H9 (cell line): ENCODE measurements at places on chromosomes 13 and 19.

- no peaks in the 10 kb centered on the region for H3K27me3 ChIP-seq
- H3K4me1 ChIP-seq = no peaks in the 10 kb centered on the region
- no peaks in the 10 kb centered on the region for H3K36me3 ChIP-seq
- H3K4me3 ChIP-seq = no peak overlapping the region
- DNase-seq = no peak
Observed at GRCh38 chr13:103130681-103131210, 64.5 kb upstream of the SLC10A2 start.

DNA sequence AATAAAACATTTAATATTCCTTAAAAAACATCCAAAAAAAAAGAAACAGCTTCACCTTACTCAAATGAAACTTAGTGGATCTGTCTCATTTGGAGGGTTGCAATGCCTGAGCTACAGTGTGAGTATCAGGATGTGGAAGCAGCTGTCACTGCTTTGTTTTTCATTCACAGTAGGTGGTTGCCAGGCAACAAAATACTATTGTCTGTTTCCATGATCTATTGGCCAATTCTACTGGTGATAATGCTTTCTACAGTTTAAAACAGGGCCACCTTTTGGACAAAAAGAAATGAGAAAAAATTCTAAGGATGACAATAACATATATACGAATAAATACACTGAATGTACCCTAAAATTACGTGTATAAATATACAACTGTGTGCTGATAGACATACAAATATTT, 3.0 kb downstream of the ENOX1 start:
- no peak overlapping the region for H3K4me3 ChIP-seq
- H3K27ac ChIP-seq = no peak overlapping the region
- DNase-seq = no peak
- no peaks in the 10 kb centered on the region; the same call in 1 of the 2 replicates for H3K4me1 ChIP-seq

GRCh38 chr13:114154476-114154875, 22.1 kb upstream of the RASA3 start:
- H3K27me3 ChIP-seq = no peaks in the 10 kb centered on the region
- DNase-seq = no peak
- no peak overlapping the region for H3K27ac ChIP-seq
- no peak overlapping the region for H3K4me3 ChIP-seq
- H3K36me3 ChIP-seq = no peaks in the 10 kb centered on the region
- no peaks in the 10 kb centered on the region; the same call in 1 of the 2 replicates for H3K4me1 ChIP-seq

- H3K27ac ChIP-seq = no peak overlapping the region
- H3K27me3 ChIP-seq = no peaks in the 10 kb centered on the region
- peaks cover 2% of the 10 kb centered on the region; the same call in 1 of the 2 replicates for H3K4me1 ChIP-seq
- H3K4me3 ChIP-seq = peak overlapping the region; percentile 95
- peaks cover 30% of the 10 kb centered on the region for H3K36me3 ChIP-seq
Observed at GRCh38 chr19:17242431-17243208, 3.1 kb downstream of the NR2F6 start.

- no peak overlapping the region for H3K4me3 ChIP-seq
- no peak for DNase-seq
- H3K27me3 ChIP-seq = no peaks in the 10 kb centered on the region
- no peaks in the 10 kb centered on the region for H3K4me1 ChIP-seq
- H3K36me3 ChIP-seq = peaks cover 2% of the 10 kb centered on the region; the same call in 2 of the 3 replicates
Observed at GRCh38 chr19:7646426-7646700, 9.5 kb downstream of the STXBP2 start.

GRCh38 chr13:32010136-32010535, 21.4 kb upstream of the FRY start:
- DNase-seq = no peak
- H3K4me3 ChIP-seq = no peak overlapping the region
- no peaks in the 10 kb centered on the region for H3K36me3 ChIP-seq
- H3K4me1 ChIP-seq = no peaks in the 10 kb centered on the region; the same call in 1 of the 2 replicates
- no peaks in the 10 kb centered on the region for H3K27me3 ChIP-seq

- H3K27me3 ChIP-seq = no peaks in the 10 kb centered on the region
- no peaks in the 10 kb centered on the region for H3K4me1 ChIP-seq
- peak; percentile 83 for DNase-seq
- H3K36me3 ChIP-seq = no peaks in the 10 kb centered on the region
- no peak overlapping the region for H3K27ac ChIP-seq
- H3K4me3 ChIP-seq = no peak overlapping the region
Observed at GRCh38 chr19:28727480-28728159, 485.3 kb downstream of the UQCRFS1 start.

- no peaks in the 10 kb centered on the region; the same call in 1 of the 2 replicates for H3K36me3 ChIP-seq
- no peaks in the 10 kb centered on the region for H3K27me3 ChIP-seq
- H3K27ac ChIP-seq = no peak overlapping the region
- H3K4me3 ChIP-seq = no peak overlapping the region
- DNase-seq = no peak
Observed at GRCh38 chr13:113040597-113041292, 64.8 kb upstream of the F7 start.

- H3K4me3 ChIP-seq = no peak overlapping the region
- no peaks in the 10 kb centered on the region for H3K4me1 ChIP-seq
- no peak for DNase-seq
Observed at GRCh38 chr19:35297922-35298321, 6.0 kb downstream of the MAG start.

GRCh38 chr13:31913459-31913858, 118.1 kb upstream of the FRY start:
- H3K4me3 ChIP-seq = no peak overlapping the region
- no peaks in the 10 kb centered on the region; the same call in 1 of the 2 replicates for H3K4me1 ChIP-seq
- no peak overlapping the region for H3K27ac ChIP-seq
- DNase-seq = no peak
- no peaks in the 10 kb centered on the region for H3K27me3 ChIP-seq

- H3K27me3 ChIP-seq = no peaks in the 10 kb centered on the region
- no peak overlapping the region for H3K4me3 ChIP-seq
- no peak overlapping the region for H3K27ac ChIP-seq
- H3K36me3 ChIP-seq = no peaks in the 10 kb centered on the region
- no peaks in the 10 kb centered on the region for H3K4me1 ChIP-seq
- no peak for DNase-seq
Observed at GRCh38 chr13:39970177-39970846, 314.9 kb downstream of the COG6 start.

GRCh38 chr19:33644284-33644836, 22.6 kb downstream of the CHST8 start:
- DNase-seq = no peak
- H3K27ac ChIP-seq = no peak overlapping the region
- no peak overlapping the region for H3K4me3 ChIP-seq
- no peaks in the 10 kb centered on the region for H3K27me3 ChIP-seq
- H3K4me1 ChIP-seq = peaks cover 8% of the 10 kb centered on the region; the same call in 1 of the 2 replicates

GRCh38 chr19:56314018-56314380, 640 bp downstream of the ZSCAN5A start:
- no peaks in the 10 kb centered on the region for H3K27me3 ChIP-seq
- H3K27ac ChIP-seq = peak overlapping the region; percentile 58
- DNase-seq = no peak
- H3K4me1 ChIP-seq = no peaks in the 10 kb centered on the region
- peaks cover 6% of the 10 kb centered on the region for H3K36me3 ChIP-seq

- H3K4me3 ChIP-seq = no peak overlapping the region
- peaks cover 5% of the 10 kb centered on the region; the same call in 2 of the 3 replicates for H3K36me3 ChIP-seq
Observed at GRCh38 chr13:97798171-97798821, 155.2 kb upstream of the IPO5 start.

GRCh38 chr13:27348461-27348860, 76.0 kb upstream of the GTF3A start:
- H3K4me3 ChIP-seq = no peak overlapping the region
- no peak overlapping the region for H3K27ac ChIP-seq
- H3K27me3 ChIP-seq = no peaks in the 10 kb centered on the region
- H3K4me1 ChIP-seq = no peaks in the 10 kb centered on the region

- no peak overlapping the region for H3K27ac ChIP-seq
- DNase-seq = peak; percentile 76
- H3K36me3 ChIP-seq = peaks cover 22% of the 10 kb centered on the region
- no peaks in the 10 kb centered on the region for H3K27me3 ChIP-seq
- H3K4me3 ChIP-seq = no peak overlapping the region
- no peaks in the 10 kb centered on the region for H3K4me1 ChIP-seq
Observed at GRCh38 chr13:41085961-41086585, 24.8 kb downstream of the WBP4 start.

DNA sequence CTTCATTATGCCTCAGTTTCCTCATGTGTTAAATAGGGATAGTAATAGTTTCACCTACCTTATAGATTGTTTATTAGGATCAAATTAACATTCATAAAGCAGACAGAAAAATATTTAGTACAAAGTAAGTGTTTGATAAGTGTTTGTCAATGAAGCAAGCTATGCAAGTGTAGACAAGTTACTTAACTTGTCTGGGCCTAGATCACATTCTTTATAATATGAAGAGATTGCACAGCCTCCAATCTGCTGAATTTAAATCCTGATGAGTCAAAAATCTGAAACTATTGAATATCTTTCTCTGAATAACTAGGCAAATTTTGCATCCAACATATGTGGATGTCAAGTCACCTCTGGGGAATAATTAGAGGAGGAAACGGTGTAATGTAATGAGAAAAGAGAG, 170.5 kb downstream of the MZT1 start:
- no peak overlapping the region for H3K27ac ChIP-seq
- no peaks in the 10 kb centered on the region for H3K27me3 ChIP-seq
- no peak overlapping the region for H3K4me3 ChIP-seq
- no peaks in the 10 kb centered on the region for H3K36me3 ChIP-seq

DNA sequence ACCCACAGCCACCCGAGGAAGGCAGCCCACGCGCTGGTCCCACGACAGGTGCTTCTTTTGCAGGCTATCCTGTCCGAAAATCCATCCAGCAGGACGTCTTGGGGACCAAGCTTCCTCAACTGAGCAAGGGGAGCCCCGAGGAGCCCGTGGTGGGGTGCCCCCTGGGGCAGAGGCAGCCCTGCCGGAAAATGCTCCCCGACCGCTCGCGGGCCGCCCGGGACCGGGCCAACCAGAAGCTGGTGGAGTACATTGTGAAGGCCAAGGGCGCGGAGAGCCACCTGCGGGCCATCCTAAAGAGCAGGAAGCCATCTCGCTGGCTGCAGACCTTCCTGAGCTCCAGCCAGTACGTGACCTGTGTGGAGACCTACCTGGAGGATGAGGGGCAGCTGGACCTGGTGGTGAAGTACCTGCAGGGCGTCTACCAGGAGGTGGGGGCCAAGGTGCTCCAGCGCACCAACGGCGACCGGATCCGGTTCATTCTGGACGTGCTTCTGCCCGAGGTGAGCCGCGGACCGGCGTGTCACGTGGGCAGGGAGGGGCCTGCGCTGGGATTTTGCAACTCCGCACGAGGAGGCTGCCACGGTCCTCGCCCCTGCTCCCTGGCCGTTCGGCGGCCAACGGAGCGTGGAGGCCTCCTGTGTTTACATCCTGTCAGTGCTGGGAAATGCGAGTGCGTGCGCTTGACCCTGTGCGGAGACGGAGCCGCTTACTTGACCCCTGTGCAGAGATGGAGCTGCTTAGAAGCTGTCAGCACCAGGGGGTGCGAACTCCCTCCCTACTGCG, 12.9 kb upstream of the NDUFS7 start:
- no peak for DNase-seq
- H3K36me3 ChIP-seq = peaks cover 26% of the 10 kb centered on the region
- no peak overlapping the region for H3K27ac ChIP-seq
- H3K4me1 ChIP-seq = no peaks in the 10 kb centered on the region
- no peak overlapping the region for H3K4me3 ChIP-seq

DNA sequence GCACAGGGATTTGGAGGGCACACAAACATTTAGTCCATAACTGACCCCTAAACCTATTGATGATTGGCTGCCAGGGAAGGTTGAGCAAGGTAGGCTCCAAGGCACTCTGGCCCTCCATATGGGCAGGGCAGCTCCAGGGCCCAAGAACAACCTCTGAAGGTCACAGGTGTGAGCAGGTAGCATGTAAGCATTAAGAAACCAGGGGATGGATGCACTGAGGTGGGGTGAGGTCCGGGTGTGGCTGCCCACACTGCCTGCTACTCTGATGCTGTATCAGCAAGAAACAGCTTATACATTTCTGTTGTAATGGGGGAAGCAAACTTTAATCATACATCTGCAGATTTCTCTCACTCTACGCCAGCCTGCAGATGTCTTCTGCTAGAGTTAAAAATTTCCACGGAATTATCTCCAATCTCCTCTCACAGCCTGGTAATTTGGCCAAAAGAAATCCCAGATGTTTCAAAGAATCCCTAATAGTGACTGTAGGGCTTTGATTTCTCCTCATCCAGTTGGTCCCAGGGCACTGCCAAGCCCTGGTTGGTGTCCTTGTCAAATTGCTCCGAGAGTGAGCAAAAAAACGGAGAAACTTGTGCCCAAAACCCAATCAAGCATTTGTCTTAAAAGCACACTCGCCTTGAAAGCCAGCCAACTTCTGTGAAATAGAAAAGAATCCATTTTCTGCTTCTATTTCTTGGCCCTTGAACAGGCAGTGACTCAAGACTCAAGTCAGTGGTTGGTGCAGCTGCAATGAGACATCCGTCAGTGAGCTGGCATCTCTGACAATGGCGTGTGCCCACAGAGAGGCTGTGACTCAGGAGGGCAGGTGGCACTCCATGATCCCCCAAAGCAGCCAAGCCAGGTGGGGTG, 72.5 kb upstream of the MRI1 start:
- peaks cover 2% of the 10 kb centered on the region; the same call in 2 of the 3 replicates for H3K36me3 ChIP-seq
- no peaks in the 10 kb centered on the region for H3K27me3 ChIP-seq
- no peak overlapping the region for H3K27ac ChIP-seq
- DNase-seq = no peak
- no peaks in the 10 kb centered on the region for H3K4me1 ChIP-seq
- no peak overlapping the region for H3K4me3 ChIP-seq

DNA sequence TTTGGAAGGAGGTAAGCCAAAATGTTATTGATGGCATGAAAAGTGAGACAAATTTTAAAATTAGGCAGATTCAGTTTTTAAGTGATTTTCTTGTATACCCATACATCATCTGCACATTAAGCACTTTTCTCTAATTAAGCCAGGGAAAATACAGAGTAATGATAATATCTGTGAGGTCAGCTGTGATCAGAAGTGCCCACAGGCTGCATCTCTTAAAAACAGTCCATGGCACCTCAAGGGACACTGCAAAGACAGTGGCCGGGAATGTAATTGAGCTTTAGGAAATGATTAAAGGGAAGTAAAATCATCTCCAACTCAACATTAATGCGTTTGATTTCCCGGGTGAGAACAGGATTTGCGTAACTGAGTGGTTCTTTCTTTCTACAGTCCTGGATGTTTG, 2.0 kb downstream of the COL4A1 start:
- no peak overlapping the region for H3K27ac ChIP-seq
- H3K4me1 ChIP-seq = no peaks in the 10 kb centered on the region
- no peak for DNase-seq

DNA sequence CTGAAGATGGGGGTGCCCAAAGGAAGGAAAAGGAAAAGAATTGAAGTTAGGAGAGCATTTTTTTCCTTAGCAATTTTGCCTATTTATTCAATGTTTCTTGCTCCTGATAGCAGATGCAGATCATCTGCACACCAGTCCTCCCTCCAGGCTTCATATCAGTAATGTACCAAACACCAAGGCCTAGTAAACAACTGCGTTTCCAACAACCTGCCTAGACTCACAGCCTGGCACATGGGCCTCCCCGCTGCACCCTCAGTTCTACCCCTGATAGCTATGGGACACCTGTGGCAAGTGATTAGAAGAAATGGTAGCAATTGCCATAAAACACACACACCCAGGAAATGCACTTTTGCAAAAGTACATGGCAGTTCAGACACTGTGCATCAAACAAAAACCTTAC, 30.4 kb upstream of the HMGB1 start:
- no peak overlapping the region for H3K27ac ChIP-seq
- H3K36me3 ChIP-seq = no peaks in the 10 kb centered on the region
- H3K27me3 ChIP-seq = no peaks in the 10 kb centered on the region
- no peak for DNase-seq
